Activated T-helper 1 cell treated with anti-CD3 and anti-CD28 coated beads, Interleukin-2, amount 50 U/mL, for 16 hours (primary cell): ENCODE measurements at places on chromosomes 3 and 15.

DNA sequence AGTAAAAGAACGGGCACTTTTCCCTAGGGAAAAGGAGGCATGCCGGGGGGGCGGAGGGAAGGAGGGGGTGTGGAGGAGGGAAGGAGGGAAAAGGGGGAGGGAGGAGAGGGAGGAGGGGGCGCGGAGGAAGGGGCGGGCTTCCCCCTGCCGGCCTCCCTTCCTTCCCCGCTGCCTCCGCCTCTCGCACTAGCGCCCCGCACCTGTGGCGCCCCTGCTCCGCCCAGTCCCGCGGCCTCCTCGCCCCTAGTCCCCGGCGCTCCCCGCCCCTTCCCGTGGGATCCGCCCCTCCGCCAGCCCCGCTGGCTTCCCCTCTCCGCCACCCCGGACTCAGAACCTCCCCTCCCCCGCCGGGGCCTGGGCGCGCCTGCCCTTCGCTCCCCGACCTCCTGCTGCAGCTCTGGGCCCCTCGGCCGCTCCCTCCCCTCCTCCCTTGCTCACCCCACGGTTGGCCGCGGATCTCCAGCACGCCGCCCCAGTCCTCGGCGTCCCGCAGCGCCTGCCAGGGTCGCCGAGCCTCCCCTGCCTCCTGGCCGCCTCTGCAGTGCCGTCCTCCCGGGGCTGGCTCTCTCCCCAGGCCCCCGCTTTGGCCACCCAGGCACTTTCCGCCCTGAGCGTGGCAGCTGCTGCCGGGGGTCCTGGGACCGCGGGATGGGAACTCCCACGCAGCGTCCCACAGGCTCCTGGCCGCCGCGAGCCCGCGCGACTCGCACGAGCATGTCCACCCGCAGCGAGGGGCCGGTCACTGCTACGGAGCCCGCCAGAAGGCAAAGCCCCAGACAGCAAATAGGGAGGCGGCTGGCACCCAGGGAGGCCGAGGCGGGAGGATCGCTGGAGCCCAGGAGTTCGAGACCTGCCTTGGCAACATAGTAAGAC is 147.4 kb downstream of the TJP1 start:
- no peak for DNase-seq

DNA sequence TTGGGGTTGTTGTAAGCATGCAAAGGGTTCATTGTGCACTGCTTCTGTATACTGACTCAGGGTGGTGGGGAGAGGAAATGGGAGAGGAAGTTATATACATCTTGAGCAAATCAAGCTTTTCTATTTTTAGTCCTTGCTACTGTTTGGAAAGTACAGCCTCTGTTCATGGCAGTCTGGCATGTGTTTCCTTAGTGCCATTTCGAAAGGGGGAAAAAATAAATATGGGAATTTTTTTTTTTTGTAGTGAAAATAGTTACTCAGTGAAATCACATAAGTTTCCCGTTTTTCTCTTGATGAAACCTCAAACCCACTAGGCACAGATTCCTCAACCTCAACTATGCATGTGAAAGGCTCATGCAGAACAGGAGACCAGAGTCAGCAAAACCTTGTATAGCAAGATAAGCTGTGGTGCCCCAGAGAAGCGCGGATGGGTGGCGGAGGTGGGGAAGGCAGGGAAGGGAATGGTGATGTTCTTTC is 353.3 kb downstream of the LPP start:
- no peak for DNase-seq

- no peak for DNase-seq
Measured at GRCh38 chr3:185966655-185967054, 28.8 kb upstream of the TRA2B start.

DNA sequence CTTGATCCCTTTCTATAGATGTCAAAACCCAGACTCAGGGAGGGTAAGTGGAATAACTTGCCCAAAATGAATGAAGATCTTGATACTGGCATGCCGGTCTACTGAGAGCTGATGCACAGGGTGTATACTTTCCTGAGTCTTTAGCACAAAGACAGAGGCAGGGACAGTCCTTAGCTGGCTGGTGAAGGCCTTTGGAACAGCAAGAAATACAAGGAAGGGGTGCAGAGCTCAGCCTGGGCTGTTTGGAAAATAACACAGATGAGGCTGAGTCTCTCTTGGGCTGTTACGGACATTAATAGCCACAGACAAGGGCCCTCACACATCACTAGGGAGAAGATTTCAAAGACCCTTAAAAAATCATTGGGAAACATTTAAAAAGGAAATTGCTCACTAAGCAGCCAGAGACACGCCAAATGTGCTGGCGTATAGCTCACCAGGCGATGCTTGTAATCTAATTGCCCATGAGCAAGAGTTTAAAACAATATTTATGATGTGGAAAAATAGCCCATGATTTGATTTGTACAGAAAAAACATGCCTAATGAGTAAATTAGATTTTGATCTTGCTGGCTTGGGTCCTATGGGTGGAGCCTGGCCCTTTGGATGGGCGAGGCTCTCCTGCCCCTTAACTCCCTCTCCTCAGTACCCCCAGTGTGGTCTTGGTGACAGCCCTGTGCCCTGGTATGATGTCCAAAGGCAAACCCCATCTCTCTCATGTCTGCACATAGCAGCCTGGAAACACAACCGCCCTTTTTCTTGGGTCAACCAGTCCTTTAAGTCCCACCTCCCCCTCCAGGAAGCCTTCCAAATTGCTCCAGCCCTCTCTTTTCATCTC is 81.8 kb upstream of the MRPS22 start:
- DNase-seq = no peak

GRCh38 chr3:35965908-35966307 is 326.6 kb downstream of the ARPP21 start:
- no peak for DNase-seq

GRCh38 chr3:53555068-53555588 is 60.7 kb downstream of the CACNA1D start:
- no peak for DNase-seq

DNA sequence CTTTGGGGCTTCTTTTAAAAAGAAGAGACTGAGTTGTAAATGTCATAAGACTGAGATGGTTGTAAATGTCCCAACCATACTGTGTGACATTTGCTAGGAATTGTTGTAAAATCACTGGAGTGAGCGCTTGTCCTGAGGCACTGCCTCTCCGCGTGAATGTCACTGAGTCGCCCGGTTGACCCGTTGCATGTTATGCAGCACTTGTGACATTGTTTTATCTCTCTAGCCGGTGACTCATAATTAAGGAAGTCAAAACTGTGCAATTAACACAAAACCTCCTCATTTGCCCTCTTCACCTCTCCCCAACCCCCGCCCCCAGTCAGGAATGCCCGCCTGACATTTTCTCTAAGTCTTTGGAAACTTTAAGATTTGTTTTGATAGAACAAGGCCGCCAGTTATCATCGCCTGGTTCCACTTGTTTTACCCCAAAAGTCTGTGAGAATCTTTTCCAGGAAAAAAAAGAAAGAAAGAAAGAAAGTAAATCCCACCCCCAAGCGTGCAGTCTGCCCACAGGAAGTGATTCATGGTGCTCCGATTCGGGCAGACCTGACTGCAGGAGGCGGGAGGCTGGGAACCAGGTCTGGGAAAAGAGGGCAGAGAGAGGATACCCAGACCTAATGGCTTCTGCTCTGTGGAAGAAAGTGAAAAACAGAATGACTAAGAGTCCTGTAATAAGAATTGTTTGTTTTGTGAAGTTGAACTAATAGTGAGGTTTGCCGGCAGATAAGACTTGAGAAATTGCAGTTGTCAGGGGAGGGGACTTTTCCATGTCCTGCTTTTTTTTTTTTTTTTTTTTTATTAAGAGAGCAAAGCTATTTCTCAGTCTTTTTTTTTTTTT is 84.8 kb downstream of the SMAD3 start:
- DNase-seq = no peak

- DNase-seq = no peak
Measured at GRCh38 chr3:29514170-29514569, 233.3 kb downstream of the RBMS3 start.

DNA sequence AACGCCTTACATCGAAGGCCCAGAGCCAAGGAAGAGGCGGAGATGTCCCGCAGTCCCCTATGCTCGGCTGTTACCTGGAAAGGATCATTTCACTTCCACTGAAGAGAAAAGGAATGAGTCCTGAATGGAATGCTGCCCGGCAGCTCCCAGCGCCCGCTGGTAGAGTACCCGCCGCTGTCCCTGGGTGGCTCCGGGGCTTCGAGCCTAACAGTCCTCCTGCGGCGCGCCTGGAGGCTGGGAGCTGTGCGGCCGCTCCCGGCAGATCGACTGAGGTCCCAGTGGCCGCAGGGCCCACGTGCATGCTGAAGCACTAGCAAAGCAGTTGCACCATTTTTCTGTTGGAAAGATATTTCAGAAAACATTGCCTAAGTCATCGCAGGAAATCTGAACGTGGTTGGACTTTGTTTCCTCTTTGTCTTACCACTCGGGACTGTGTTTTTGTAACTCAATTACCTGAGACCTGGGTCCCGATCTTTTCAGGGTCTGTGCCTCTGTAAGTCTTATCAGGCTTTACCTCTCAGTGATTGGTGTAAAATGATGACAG is 984 bp downstream of the RNU6-1 start:
- DNase-seq = no peak

DNA sequence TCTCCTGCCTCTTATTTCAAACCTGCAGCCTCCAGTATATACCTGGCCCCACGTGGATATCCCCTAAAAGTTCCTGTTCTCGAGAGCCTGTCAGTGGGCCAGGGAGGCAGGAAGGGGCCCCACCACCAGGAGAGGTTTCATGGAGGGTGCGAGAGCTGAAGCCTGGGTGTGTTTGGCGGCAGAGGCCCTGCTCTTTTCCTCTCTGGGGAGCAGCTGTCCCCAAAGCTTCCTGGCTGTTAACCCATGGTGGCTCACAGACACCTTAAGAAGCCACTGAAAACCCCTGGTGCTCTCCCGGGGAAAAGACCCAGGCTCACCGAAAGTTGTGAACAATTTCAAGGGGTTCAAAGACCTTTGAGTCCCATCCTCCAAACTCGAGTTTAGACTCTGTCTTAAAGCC is 1.1 kb downstream of the PRRT3 start:
- DNase-seq = no peak

- no peak for DNase-seq
Measured at GRCh38 chr15:67839499-67839928, 331 bp downstream of the RNU6-1 start.

- no peak for DNase-seq
Measured at GRCh38 chr15:39479911-39480310, 101.0 kb upstream of the THBS1 start.

DNA sequence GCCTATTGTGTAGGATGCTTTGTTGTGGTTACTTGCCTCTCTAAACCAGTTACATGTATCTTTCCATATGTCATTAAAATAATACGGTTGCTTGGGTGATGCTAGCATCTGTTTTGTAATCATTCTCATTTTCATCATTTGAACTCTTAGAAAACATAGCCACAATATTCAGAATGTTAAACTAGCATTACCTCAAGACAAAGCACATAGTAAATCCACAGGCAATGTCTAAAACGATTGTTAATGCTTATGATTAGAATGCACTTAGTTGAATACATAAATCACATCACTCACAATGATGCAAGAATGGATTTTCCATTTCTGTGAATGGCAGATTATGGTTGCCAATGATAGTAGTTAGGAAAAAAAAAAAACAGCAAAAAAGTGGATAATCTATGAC is 110.0 kb upstream of the NAALADL2 start:
- no peak for DNase-seq

- DNase-seq = peak; percentile 34
Measured at GRCh38 chr15:90400759-90401314, 12.8 kb downstream of the IQGAP1 start.

GRCh38 chr15:59260090-59260489 is 53.4 kb downstream of the LDHAL6B start:
- DNase-seq = no peak

GRCh38 chr3:76527773-76528172 is 512.1 kb upstream of the ROBO2 start:
- DNase-seq = no peak
